Right atrium auricular region (tissue), 2 donors: ENCODE measurements at places on chromosomes 2 and 18. TPM values are rescaled to one million over a fixed set of nuclear protein-coding genes. Genes with fewer than 3 reads are reported as not detected.

- no peak for DNase-seq
Observed at GRCh38 chr18:3784949-3785348, 335.0 kb downstream of the TGIF1 start.

- DNase-seq, result no peak
Observed at GRCh38 chr2:113203217-113203530, 29.4 kb downstream of the PSD4 start.

Gene AQP12A
- not detected for total RNA-seq

Gene KYNU
- total RNA-seq, result 0.52 TPM
